NCI-H2081 (cell line): ENCODE measurements at places on chromosomes 11 and 22.

DNA sequence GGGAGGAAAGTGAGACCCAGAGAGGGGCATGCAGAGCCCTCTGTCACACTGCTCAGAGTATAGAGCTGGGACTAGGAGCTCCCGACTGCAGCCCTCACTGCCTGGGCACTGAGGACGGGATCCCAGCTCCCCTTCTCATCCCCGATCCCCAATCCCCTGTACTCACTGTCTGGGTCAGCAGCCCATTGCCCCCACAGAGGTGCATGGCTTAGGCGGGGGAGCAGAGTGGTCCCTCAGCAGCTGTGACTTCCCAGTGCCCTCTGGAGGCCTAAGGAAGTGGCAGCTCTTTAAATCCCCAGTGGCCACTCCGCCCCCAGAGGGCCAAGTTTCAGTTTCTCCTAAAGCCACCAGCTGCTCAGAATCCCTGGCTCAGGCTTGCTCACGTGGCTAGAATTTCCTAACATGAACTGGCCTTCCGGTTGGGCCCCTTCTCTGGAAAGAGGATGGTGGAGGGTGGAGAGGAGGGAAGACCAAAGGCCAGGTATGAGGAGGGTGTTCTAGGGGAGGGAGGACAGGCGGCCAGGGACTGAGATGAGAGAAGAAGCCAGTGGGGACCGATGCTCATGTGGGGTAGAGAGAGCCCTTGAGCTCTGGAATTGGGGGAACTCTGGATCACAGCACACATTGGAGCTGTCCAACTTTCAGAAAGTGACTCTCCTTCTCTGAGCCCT, at the start of gene BATF2:
Gene BATF2 (minus strand): TSS at position 262 of the 671 bp plus-strand sequence. CDS start 57 bp downstream, at position 205.
- DNase-seq: peak; percentile 21

DNA sequence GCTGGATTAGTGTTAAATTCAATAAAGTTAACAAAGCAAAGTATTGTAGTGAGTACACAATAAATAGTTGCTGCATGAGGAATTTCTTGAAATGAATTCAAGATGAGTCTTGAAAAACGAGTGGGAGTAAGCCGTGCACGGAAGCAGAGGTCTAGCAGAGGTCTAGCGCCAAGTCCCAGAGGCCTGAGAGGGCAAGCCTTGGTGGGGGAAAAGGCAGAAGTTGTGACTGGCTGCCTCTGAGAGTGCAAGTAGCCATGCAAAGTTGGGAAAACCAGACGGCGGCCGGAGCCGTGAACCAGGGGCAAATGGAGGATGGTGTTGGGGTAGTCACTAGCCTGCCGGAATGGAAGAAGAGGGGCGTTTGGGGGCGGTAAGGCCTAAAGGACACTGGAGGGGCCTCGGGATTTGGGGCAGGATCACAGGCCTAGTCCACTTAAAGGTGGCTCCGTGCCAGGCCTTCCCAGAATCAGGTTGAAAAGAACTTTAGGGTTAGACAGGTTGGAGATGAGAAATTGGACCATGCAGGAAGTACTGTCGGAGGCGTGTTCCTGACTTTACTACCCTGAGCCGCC, 379 bp upstream of the SLC3A2 start:
- DNase-seq: no peak

DNA sequence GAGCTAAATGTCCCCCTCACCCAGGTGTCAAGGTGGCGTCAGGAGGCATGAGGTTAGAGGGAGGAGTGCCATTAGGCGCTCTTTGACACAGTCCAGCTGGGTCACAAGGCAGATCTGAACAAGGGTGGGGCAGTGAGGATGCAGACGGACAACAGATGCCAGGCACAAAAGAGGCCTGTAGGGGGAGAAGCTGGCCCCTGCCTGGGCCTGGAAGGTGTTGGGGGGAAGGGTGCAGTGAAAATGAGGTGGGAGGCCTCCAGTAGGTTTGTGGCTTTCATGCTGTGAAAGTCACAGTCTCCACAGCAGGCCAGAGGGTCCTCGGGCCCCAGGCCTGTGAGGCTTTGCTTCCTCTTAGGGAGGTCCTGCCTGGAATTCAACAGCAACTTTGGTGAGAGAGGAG, 85.0 kb upstream of the PLET1 start:
- no peak for DNase-seq

- no peak for DNase-seq
These were observed 66.9 kb downstream of the KCNQ1 start for GRCh38 chr11:2511421-2512369.

- no peak for DNase-seq
These were observed 554.7 kb downstream of the MIAT start for GRCh38 chr22:27212102-27212501.
